NCI-H774 (cell line): ENCODE measurements at places on chromosomes 16 and 17.

- peak; percentile 24 for DNase-seq
These were observed 376.3 kb downstream of the CNTNAP4 start for GRCh38 chr16:76653390-76654026.

GRCh38 chr17:6279659-6280058 lies 155.3 kb downstream of the AIPL1 start:
- peak; percentile 7 for DNase-seq

GRCh38 chr16:88453611-88454522 lies 787 bp downstream of the ZFPM1 start:
- no peak for DNase-seq

- DNase-seq, result no peak
These were observed 13.1 kb downstream of the USP7 start for GRCh38 chr16:8950580-8951077.

- DNase-seq, result no peak
These were observed 30.6 kb downstream of the FAM20A start for GRCh38 chr17:68570526-68570925.

GRCh38 chr16:66616592-66616991 lies 12.1 kb downstream of the CMTM3 start:
- DNase-seq, result no peak

- no peak for DNase-seq
These were observed 62.5 kb downstream of the C16orf95 start for GRCh38 chr16:87254734-87255133.

DNA sequence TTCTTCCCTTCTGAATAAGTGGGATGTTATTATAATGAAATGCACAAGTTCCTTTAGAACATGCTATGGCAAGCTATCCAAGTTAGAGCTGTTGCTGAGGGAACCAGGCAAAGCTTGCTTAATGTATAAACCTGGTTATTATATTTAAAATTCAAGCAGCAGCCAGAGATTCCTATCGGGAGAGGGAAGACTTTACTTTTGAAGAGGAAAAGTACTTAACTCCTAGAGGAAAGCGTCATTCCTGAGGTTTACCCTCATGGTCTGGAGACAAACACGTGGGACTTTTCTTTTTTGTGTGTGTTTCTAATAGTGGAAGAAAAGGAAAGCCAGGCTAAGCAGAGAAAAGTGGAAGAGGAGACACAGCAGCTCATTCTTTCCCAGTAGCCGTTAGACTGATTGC lies 39.9 kb upstream of the MYH10 start:
- no peak for DNase-seq

- DNase-seq, result no peak
These were observed 4.0 kb upstream of the ZNF768 start for GRCh38 chr16:30530163-30531037.
